ENCODE measurements at places on chromosomes 3 and 15.
A peak's percentile ranks its signal among the peaks of the same experiment; 100 is the strongest.

- no peak for DNase-seq
Measured at GRCh38 chr15:41828807-41829141, 882 bp downstream of the JMJD7 start.

DNA sequence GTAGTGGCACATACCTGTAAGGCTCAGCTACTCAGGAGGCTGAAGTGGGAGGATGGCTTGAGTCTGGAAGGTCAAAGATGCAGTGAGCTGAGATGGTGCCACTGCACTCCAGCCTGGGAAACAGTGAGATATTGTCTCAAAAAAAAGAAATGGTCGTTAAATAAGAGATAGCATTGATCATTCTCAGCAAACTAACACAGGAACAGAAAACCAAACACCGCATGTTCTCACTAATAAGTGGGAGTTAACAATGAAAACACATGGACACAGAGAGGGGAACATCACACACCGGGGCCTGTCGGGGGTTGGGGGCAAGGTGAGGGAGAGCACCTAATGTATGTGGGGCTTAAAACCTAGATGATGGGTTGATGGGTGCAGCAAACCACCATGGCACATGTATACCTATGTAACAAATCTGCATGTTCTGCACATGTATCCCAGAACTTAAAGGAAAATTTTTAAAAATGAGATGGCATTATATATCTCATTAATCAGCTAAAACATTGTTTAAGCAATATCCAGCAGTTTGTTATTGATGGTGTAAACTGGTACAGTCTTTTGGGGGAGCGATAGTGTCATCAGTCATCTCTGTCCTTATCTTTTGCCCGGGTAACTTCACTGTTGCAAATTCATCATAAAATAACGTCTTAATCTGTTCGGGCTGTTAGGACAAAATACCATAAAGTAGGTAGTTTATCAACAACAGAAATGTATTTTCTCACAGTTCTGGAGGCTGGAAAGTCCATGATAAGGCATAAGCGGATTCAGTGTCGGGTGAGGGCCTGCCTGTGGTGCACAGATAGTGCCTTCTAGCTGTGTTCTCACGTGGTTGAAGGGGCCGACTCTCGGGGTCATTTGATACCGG lies 1.7 kb upstream of the MAN2A2 start:
- no peak for DNase-seq

DNA sequence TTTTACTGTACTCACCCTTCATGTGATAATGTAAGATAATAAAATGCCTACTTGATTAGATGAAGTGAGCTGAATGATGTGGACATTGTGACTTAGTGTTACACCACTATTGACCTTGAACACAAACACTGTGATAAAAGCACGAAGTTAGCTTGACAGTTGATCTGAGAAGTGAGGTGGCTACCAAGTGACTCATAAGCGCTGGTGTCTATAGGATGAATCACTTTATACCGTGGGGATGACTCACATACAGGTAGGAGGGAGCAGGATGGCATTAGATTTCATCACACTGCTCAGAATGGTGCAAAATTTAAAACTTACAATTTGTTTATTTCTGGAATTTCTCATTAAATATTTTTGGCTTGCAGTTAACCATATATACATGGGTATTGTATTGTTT lies 174.7 kb upstream of the CNTN3 start:
- DNase-seq, result peak; percentile 1

GRCh38 chr3:133455960-133456359 lies 56.1 kb downstream of the BFSP2 start:
- no peak for DNase-seq

DNA sequence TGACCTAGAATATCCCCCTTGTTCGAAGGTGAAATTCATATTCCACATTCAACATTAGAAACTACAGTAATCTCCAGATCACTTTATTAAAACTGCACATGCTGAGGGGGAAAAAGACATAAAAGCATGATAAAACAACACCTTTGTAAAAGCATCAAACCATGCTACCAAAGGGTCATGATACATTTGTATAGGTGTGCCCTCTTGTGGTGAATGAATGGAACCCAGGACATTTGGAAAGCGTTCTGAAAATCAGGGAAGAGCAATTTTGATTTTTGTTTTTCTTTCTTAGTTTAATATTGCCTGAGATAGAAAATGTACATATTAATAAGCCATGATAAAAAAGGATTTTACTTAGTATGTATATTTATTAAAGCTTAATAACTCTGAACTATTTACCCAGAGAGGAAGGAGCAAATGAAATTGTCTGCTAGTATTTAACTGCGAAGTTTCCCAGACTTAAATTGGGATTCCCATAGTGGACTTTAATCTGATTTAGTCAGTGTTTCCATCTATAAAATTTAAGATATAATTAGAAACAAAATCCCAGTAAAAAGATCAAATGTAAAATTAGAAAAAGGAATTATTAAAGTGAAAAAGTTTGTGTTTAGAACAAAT lies 105.8 kb upstream of the ARL6 start:
- peak; percentile 65 for DNase-seq

GRCh38 chr15:101252836-101253235 lies 988 bp upstream of the CHSY1 start:
- DNase-seq, result peak; percentile 13

- DNase-seq, result no peak
Measured at GRCh38 chr3:185968168-185968567, 30.4 kb upstream of the TRA2B start.

- DNase-seq, result no peak
Measured at GRCh38 chr15:77584201-77584600, 48.5 kb downstream of the LINGO1 start.

GRCh38 chr15:99509686-99510461 lies 55.9 kb upstream of the MEF2A start:
- DNase-seq, result no peak

DNA sequence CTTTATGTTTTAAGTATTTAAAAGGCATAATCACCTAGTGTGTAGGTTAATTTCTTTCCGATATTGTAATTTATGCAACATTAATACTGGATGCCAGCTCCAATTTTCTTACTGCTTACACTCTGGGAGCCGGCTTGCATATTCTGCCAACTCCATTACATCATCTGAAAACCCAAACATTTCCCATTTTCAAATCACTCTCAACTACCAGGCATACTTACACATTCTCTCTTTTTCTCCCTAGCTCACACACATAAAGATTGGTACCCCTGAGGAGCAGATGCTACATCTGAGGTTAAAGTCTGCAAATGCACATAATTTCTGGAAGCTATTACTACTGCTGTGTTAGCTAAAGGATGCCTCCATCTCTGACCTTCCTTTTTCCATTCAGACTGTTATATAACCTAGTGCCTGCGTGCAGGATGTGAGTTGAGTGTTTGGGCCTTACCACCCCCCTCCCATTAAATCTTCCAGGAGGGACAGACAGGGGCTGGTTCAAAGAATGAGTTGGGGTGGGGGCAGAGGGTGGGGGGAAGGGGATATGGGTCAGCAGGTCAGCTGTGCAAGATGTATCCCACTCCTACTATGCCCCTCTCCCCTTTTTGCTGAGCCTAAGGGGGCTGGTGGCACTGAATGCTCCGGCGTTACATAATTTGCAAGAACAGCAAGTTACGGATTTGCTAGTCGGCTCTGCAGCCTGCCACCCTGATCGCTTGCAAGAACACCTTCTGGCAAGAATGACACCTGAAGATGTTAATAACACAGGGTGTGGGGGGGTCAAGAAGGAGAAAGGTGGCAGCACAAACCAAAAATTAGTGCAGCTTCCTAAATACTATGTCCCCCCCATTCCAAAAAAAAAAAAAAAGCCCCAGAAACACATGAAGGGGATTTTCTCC lies 2.5 kb downstream of the RORA start:
- no peak for DNase-seq

DNA sequence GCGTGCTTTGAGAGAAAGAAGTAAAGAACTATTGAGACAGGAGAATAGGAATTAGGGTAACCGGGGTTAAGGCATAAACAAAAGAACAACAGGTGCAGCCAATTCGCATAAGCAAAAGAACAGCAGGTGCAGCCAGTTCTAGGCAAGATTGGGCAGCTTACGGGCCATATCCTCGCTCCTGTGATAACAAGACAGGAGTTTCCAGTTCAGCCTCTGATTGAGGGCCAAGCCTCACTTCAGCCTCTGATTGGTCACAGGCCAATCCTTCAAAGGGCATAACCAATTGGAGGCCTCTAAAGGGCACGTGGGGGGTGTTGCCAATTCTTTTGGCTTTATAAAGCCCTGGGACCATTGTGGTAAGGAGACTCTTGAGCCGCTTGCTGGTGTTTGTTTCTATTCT lies 143.5 kb downstream of the GADL1 start:
- DNase-seq, result no peak

DNA sequence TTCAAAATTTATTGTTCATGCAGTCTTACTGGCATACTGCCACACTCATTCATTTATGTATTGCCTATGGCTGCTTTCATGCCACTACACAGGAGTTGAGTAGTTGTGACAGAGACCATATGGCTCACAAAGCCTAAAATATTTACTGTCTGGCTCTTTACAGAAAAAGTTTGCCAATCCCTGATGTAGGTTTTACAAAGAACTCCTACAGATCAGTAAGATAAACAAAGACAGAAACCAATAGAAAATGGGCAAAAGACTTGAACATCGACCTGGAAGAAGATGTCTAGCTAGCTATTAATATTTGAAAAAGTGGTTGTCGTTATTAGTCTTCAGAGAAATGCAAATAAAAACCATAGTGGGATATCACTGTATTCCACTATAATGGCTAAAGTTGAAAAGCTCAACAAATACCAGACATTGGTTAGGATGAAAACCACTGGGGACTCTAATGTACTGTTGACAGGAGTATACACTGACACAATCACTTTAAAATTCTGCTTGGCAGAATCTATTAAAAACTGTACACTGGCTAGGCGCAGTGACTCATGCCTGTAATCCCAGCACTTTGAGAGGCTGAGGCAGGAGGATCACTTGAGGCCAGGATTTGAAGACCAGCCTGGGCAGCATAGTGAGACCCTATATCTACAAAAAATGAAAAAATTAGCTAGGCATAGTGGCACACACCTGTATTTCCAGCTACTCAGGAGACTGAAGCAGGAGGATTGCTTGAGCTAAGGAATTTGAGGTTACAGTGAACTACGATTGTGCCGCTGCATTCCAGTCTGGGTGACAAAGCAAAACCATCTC lies 87.7 kb downstream of the NEO1 start:
- DNase-seq, result no peak

DNA sequence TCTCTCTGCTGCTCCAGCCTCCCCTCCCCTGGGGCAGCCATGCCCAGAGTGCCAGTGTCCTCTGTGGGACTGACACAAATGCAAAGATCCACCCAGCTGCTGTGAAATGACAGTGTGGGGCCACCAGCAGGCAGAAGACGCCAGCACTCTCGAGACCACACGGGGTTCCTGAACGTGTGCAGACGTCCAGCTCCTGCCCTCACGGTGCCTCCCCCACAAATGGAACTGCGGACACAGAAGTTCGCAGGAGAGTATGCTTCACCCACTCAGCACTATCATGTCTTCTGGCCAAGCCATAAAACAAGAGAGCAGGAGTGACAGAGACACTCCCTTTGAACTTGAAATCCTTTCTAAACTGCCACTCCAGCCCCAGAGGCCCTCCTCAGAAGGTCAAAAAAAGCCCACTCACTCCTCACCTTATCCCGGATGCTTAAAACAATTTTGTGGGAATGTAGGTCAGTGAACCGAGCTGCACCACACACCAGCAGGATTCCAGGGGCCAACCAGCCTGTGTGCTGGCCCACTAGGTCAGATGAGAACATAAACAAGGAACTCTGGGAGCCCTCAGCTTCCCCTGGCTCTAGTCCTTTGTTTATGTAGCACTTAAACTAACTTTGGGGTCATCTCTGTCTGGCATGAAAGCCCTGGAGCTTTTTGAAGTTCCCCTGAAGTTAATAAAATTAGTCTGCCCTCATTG lies 112.6 kb downstream of the DNAJB8 start:
- no peak for DNase-seq

DNA sequence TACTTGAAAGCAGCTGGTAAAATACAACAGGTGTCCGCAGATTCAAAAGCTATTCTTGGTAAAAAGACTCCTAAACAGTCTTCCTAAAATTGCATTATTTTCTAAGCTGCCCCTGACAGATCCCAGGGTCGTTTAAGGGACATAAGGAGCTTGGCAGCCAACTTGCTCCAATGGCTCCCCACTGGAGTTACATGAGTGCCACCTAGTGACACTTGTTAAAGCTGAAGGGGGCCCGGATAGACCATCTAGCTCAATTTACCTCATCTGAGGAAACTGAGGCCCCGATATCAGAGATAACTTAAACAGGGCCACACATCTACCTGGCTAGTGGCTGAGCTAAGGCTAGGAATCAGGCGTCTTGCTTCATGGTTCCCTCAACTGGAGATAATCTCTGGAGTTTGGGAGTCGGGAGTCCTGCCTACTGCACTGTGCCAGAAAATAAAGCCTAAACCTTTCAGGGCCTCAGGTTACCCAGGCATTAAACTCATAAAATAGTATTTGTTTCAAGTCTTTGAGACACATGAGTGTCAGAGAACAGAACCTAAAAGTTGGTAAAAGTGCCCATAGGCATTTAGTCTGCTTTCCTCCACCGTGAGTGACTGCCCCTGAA lies 6.5 kb upstream of the TBC1D23 start:
- DNase-seq, result peak; percentile 75

- DNase-seq, result peak; percentile 54
Measured at GRCh38 chr3:125212509-125213363, at the start of gene SLC12A8. Gene SLC12A8, minus strand, starts transcription at chr3:125212748. Its CDS starts 1,399 bp downstream, at chr3:125211349.

GRCh38 chr3:11562277-11562881 lies 81.3 kb downstream of the VGLL4 start:
- no peak for DNase-seq

GRCh38 chr15:87080547-87080946 lies 1000.9 kb downstream of the AGBL1 start:
- DNase-seq, result no peak

DNA sequence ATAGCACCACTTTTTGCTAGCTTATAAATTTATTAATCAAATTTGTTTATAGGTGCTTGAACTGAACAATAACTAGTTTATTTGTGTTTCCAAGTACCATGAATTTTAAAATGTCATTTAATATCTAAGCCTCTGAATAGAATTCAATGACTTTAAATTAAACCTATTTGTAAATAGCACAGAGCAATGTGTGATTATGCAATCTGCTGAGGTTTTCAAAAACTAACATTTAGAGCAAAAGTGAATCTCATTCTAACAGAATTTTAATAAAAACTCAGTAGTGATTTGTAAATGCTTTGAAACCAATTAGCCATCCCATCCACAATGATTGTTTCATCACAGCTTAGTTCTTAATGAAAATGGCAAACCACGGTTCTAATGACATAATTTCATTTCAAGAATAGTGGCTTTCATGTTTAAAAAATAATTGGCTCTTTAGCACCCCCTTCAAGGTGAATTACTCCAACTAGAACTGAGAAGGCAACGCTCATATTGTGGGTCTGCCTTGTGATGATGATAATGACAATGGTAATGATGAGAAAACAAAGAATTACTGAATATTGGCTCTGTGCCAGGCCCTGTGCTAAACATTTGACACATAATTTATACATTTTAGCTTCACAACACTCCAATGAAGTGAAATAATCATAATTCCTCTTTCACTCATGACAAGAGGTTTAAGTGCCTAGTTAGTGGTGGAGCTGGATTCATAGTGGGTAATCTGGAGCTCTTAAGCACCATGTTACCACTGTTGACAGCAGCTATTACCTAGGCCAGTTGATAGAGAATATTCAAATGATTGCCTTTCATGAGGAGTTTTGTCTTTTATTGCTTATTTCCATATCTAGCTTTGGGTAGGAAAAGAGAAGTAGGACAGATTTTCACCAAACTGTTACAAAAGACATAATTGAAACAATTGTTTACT lies 145.7 kb downstream of the RBMS3 start:
- no peak for DNase-seq

- DNase-seq, result peak; percentile 71
Measured at GRCh38 chr3:194133661-194134230, 2.2 kb upstream of the HES1 start.

GRCh38 chr15:71386448-71387236 lies 271.4 kb downstream of the THSD4 start:
- peak; percentile 80 for DNase-seq
